Thoracic aorta (tissue), 2 donors: ENCODE measurements at places on chromosomes 1 and 21. TPM values are rescaled to one million over a fixed set of nuclear protein-coding genes. Genes with fewer than 3 reads are reported as not detected.

DNA sequence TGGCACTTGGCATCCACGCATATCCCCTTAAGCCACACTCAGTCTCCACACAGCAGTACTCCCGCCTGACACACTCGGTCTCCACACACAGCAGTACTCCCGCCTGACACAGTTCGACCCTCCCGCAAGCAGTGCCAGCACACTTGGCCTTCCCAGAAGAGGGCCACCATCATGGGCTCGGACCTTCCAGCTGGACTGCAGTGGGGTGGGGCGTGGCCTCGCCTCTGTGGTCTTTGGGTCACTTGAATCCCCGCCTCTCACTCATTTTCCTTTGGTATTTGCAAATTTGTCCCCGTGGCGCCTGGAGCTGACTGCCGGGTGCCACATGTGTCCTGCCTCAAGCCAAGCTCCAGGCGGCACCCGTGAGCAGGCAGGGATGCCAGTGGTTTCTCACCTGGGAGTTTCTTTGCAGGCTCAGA is 63.7 kb downstream of the FAAP20 start:
- H3K4me3 ChIP-seq, result no peak overlapping the region
- no peaks in the 10 kb centered on the region for H3K36me3 ChIP-seq
- H3K27ac ChIP-seq, result no peak overlapping the region
- no peak for DNase-seq
- no peaks in the 10 kb centered on the region for H3K27me3 ChIP-seq

The IL19 gene
- not detected for total RNA-seq

DNA sequence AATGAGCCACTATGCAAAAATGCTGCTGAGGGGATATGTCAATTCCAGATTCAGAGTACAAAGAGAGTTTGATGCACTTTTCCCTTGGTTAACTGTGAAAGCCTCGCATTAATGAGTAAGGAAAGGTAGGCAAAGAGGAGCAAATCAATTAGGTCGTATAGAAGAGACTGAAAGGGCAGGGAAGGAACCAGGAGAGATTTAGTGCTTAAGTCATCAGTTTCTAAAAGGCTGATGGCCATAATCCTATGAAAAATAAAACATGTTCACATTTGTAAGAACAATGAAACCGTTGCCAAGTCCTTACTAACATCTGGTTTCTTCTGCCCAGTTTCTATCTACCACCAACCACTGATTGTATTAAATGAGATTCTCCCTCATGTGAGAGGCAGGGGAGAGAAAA is 118.4 kb upstream of the PALMD start:
- H3K4me3 ChIP-seq, result no peak overlapping the region
- no peaks in the 10 kb centered on the region for H3K4me1 ChIP-seq
- H3K27ac ChIP-seq, result no peak overlapping the region
- H3K36me3 ChIP-seq, result no peaks in the 10 kb centered on the region
- no peak for DNase-seq

DNA sequence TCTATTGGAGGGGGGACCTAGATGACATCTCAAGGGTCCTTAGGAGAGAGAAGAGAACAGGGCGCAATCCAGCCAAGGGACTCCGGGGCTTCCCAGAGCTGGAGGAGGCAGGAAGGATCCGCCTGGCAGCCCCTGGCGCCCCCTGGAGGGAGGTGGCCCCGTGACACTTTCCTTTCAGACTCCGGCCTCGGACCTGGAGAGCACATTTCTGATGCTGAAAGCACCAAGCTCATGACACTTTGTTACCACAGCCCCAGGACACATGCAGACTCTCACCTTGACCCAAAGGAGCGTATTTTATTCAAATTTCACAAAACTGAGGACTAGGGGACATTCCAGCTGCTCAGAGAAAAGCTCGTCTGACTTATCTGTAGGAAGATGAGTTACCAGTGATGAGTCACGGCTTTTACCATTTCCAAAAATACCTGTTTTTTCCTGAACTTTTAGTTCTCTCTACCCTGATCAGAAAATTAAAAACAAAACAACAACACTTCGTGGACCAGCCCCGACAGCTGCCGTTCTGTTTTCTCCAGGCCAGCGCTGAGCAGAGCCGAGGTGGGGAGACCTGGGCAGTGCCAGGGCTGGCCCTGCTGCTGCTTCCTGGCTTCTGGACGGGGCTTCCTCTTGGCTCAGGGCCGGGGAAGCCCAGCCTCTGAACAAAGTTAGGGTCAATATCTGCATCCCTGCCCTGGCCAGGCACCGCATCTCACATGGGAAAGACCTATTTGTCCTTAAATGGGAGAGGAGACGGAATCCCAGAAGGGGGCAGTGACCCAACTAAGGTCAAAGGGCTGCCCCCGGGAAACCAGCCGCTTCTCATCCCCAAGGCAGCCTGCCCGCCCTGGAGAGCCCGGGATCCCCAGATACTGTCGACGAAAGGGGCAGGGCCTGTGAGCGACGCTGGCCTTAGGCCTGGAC is 21.6 kb upstream of the POFUT2 start:
- DNase-seq, result no peak
- no peaks in the 10 kb centered on the region for H3K36me3 ChIP-seq
- no peak overlapping the region for H3K4me3 ChIP-seq

- H3K36me3 ChIP-seq, result no peaks in the 10 kb centered on the region
- no peak for DNase-seq
- no peak overlapping the region for H3K27ac ChIP-seq
- H3K4me1 ChIP-seq, result peaks cover 17% of the 10 kb centered on the region
Measured at GRCh38 chr1:227790034-227790400, 25.5 kb upstream of the PRSS38 start.

- peaks cover 21% of the 10 kb centered on the region for H3K4me1 ChIP-seq
- peak overlapping the region; percentile 85 for H3K27ac ChIP-seq
- peaks cover 11% of the 10 kb centered on the region for H3K36me3 ChIP-seq
- H3K4me3 ChIP-seq, result peak overlapping the region; percentile 84
- H3K27me3 ChIP-seq, result no peaks in the 10 kb centered on the region
Measured at GRCh38 chr1:169368406-169368769, 393 bp downstream of the BLZF1 start.

DNA sequence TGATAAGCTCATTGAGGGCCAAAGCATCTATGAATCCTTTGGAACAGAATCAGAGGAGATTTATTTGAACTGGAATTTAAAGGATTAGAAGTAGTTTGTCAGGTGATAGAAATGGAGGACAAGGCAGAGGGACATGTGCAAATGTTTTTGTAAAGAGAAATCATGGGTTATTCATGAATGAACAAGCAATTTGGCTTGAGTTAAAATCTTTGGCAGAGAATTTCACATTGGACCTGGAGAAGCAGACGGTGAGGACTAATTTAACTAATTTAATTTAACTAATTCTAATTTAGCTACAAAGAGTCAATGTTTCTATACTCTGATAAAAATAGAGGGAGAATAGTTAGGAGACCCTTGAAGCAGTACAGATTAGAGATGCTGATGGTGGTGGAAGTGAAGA is 36.3 kb downstream of the SNX7 start:
- no peak overlapping the region for H3K27ac ChIP-seq
- no peak overlapping the region for H3K4me3 ChIP-seq
- H3K4me1 ChIP-seq, result peaks cover 4% of the 10 kb centered on the region
- no peaks in the 10 kb centered on the region for H3K36me3 ChIP-seq
- H3K27me3 ChIP-seq, result no peaks in the 10 kb centered on the region

GRCh38 chr1:65059930-65060538 is 88.0 kb upstream of the AK4 start:
- H3K36me3 ChIP-seq, result peaks cover 33% of the 10 kb centered on the region
- DNase-seq, result no peak
- H3K4me3 ChIP-seq, result peak overlapping the region; percentile 34
- no peaks in the 10 kb centered on the region for H3K27me3 ChIP-seq
- peaks cover 74% of the 10 kb centered on the region for H3K4me1 ChIP-seq

DNA sequence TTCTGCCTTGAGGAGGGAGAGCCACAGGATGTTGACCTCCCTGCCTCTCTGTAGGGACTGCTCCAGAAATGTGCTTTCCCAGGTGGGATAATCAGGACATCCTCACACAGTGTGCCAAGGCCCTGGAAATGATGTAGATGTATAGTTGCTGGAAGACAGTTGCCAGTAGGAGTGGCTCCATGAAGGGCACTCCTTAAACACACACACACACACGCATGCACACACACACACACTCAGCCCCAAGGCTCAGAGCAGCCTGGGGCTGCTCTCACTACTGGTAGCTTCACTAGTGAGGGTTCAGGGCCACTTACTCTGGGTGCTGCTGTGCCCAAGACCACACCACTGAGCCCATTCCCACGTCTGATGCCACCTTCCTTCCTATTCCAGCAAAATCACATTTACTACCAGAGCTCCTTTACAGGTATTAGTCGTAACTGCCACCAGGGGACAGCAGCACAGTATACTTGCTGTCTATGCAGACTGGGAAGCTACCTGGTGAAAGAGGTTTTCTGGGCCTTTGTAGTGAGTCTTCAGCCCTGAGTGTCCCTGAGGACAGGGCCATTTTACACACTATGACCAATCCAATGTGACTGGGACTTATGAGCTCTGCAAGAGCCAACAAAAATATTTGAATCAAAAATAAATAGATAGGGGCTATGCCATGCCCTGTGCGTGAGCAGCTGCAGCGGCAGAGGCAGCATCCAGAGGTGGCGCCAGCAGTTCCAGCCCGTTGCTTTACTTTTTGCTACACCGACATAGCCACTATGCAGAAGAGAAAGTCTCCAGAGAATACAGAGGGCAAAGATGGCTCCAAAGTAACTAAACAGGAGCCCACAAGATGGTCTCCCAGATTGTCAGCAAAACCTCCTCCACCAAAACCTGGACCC is 15.0 kb downstream of the CRNN start:
- no peaks in the 10 kb centered on the region for H3K27me3 ChIP-seq
- no peak overlapping the region for H3K27ac ChIP-seq
- DNase-seq, result no peak

GRCh38 chr1:232389744-232390143 is 240.2 kb downstream of the SIPA1L2 start:
- no peaks in the 10 kb centered on the region for H3K4me1 ChIP-seq
- H3K27ac ChIP-seq, result no peak overlapping the region
- no peak overlapping the region for H3K4me3 ChIP-seq
- H3K27me3 ChIP-seq, result no peaks in the 10 kb centered on the region

DNA sequence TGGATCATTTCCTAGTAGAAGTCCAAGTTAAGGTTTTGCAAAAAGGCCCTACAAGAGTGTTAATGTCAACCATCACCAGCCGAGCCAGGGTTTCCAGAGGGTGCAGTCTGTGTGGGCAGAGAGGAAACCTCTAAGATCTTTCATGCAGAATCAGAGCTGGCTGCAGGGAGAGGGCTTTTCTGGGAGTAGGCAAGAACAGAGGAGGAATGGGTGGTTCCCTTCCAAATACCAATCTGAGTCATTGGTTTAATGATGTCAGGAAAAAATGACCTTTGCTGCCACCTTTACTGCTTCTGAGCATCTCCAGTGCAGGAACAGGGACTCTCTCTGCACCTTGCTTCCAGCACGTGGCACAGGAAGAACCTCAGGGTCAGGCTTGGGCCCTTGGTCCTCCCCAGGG is 73.8 kb downstream of the TNR start:
- H3K36me3 ChIP-seq, result no peaks in the 10 kb centered on the region
- DNase-seq, result no peak
- H3K4me3 ChIP-seq, result no peak overlapping the region
- H3K27me3 ChIP-seq, result no peaks in the 10 kb centered on the region
- H3K27ac ChIP-seq, result no peak overlapping the region

DNA sequence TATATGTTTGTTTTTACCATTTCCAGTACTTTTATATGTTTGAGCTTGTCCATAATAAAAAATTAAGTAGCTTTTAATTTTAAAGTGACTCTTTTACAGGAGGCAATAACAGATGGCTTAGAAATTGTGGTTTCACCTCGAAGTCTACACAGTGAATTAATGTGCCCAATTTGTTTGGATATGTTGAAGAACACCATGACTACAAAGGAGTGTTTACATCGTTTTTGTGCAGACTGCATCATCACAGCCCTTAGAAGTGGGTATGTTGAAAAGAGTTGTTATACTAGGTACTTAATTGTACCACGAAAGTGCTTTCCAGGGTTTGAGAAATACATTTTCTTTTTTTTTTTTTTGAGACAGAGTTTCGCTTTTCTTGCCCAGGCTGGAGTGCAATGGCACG is 46.1 kb downstream of the RNF2 start:
- peaks cover 13% of the 10 kb centered on the region for H3K36me3 ChIP-seq
- H3K4me3 ChIP-seq, result no peak overlapping the region
- H3K27me3 ChIP-seq, result no peaks in the 10 kb centered on the region
- DNase-seq, result no peak
- H3K4me1 ChIP-seq, result no peaks in the 10 kb centered on the region

- no peaks in the 10 kb centered on the region for H3K36me3 ChIP-seq
- peak overlapping the region; percentile 80 for H3K27ac ChIP-seq
- no peak for DNase-seq
Measured at GRCh38 chr1:119713749-119714456, 2.2 kb downstream of the PHGDH start.

- no peak overlapping the region for H3K4me3 ChIP-seq
- no peaks in the 10 kb centered on the region for H3K27me3 ChIP-seq
- no peaks in the 10 kb centered on the region for H3K36me3 ChIP-seq
Measured at GRCh38 chr1:39713557-39713956, 22.3 kb upstream of the HPCAL4 start.

DNA sequence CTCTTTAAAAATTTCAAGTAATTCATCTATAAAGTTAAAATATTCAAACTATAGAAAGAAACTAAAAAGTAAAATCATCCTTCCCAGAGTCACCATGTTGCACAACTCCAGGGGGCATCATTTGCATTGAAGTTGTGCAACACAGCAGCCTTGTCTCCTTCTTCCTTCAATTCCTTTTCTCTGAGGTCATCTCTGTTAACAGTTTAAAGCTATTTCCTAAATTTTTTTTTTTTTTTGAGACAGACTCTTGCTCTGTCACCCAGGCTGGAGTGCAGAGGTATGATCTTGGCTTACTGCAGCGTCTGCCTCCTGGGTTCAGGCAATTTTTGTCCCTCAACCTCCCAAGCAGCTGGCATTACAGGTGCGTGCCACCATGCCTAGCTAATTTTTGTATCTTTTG is 7.1 kb downstream of the RHBG start:
- H3K27me3 ChIP-seq, result no peaks in the 10 kb centered on the region
- no peaks in the 10 kb centered on the region for H3K4me1 ChIP-seq
- H3K4me3 ChIP-seq, result no peak overlapping the region
- DNase-seq, result no peak

The KRTAP26-1 gene
- total RNA-seq, result not detected

- H3K27me3 ChIP-seq, result no peaks in the 10 kb centered on the region
- no peak overlapping the region for H3K27ac ChIP-seq
- no peaks in the 10 kb centered on the region for H3K36me3 ChIP-seq
- DNase-seq, result no peak
Measured at GRCh38 chr21:31893851-31894415, 21.1 kb downstream of the HUNK start.

- H3K36me3 ChIP-seq, result no peaks in the 10 kb centered on the region
- no peaks in the 10 kb centered on the region for H3K4me1 ChIP-seq
- no peak overlapping the region for H3K27ac ChIP-seq
- H3K27me3 ChIP-seq, result no peaks in the 10 kb centered on the region
Measured at GRCh38 chr1:215992620-215993019, 425.5 kb downstream of the KCTD3 start.

- no peaks in the 10 kb centered on the region for H3K4me1 ChIP-seq
- no peak for DNase-seq
- no peaks in the 10 kb centered on the region for H3K27me3 ChIP-seq
- no peak overlapping the region for H3K27ac ChIP-seq
- H3K36me3 ChIP-seq, result no peaks in the 10 kb centered on the region
- H3K4me3 ChIP-seq, result peak overlapping the region; percentile 4
Measured at GRCh38 chr1:244388961-244389360, 62.7 kb downstream of the ADSS2 start.
